ENCODE measurements at places on chromosomes 1 and 21.
A peak's percentile ranks its signal among the peaks of the same experiment; 100 is the strongest.

DNA sequence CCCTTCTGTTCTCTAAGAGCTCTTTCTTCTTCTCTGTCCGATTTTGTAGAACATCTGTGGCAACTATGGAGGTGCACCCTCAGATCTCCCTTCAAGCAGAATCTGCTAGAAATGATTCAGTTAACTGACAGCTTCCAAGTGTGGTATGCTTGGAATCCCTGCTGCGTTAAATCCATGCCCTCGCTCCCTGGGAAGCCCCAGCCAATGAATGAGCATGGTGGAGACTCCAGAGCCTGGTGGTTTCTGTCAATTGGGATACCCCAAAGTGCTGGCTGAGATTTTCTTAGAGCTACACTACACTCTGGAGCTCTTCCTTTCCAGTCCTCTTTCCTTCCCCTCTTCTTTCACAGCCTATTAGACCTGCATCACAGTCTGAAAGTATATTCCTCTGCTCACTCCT, 116.3 kb upstream of the C1orf21 start:
- no peak for DNase-seq

DNA sequence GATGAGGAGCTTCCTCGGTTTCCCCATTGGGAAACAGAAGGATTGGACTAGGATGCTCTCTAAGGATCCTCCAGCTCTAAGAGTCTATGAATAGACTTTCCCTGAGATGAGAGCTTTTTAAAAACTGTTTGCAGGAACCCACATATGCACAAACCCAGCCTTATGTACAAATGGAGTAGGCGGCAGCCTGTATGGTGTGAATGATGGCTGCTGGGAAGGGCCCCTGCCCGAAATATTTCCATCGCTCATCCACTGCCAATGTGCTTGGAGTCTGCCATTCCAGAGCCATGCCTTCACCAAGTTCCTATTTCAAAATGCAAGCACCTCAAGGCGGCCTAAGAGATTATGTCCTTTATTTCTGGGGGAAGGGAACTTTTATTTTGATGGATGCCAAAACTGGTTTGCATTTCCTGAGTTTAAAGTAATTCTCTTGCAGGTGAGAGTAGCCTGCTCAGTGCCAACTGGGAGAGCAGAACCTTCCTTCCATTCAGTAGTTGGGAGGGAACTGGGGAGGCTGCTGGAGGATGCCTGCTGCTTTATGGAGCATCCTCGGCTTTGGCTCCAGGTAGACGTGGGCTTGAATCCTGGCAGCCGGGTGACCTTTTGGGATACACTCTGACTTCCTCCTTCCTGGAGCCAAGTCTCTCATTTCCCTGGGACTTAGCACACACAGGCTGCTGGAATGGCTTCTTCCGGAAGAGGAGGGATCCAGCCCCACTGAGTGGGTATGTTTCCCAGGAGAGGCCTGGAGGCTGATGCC, 165.9 kb downstream of the ACTL8 start:
- DNase-seq: no peak

DNA sequence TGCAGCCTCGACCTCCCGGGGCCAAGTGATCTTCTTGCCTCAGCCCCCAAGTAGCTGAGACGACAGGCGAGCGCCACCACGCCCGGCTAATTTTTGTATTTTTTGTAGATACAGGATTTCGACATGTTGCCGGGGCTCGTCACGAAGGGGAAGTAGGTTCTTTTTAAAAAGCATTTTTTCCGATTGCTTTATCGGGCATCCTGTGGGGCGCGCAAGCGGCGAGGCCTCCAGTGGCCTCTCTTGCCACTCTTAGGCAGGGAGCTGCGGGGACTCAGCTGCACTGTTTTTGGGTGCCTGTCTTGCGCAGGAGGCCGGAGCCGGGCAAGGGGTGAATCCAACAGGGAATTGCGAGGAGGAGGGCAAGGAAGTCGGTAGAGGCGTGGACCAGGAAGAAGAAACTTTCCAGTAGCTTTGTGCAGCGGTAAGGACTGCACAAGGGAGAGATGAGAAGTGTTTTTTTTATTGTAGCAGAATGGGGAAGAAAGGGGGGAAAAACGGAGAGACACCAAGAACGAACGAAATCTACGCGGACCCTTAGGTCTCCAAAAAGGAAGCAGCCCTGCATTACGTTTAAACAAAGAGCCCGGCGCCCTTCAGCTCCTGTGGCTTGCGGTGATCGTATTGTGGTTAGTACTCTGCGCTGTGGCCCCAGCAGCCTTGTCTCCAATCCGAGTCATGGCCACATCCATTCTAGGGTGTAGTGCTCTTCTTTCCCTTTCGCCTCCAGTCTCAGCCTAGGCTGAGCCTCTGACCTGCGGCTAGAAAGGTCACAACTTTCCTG, 164.8 kb downstream of the PPIAL4G start:
- peak; percentile 63 for DNase-seq

- no peak for DNase-seq
Observed at GRCh38 chr1:94532077-94532476, 9.5 kb downstream of the F3 start.

- no peak for DNase-seq
Observed at GRCh38 chr1:175094626-175095025, 27.0 kb downstream of the TNN start.

DNA sequence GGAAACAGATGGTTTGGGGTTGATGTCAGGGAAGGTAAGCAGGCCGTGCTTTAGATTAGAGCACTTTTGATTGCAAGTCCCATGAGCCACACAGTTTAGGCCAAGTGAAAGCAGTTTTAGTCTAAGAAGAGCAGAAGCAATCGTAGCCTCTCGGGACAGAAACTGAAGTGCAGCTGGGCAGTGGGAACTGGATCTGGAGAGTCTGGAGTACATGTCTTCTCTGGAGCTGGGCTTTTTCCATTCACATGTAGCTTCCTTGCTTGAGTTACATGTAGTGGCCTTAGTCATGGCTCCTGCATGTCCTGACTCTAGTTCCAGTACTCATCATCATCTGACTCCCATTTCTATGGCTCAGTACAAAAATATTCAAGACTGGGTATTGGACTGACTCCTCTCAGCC, 16.7 kb downstream of the CAMTA1 start:
- no peak for DNase-seq

DNA sequence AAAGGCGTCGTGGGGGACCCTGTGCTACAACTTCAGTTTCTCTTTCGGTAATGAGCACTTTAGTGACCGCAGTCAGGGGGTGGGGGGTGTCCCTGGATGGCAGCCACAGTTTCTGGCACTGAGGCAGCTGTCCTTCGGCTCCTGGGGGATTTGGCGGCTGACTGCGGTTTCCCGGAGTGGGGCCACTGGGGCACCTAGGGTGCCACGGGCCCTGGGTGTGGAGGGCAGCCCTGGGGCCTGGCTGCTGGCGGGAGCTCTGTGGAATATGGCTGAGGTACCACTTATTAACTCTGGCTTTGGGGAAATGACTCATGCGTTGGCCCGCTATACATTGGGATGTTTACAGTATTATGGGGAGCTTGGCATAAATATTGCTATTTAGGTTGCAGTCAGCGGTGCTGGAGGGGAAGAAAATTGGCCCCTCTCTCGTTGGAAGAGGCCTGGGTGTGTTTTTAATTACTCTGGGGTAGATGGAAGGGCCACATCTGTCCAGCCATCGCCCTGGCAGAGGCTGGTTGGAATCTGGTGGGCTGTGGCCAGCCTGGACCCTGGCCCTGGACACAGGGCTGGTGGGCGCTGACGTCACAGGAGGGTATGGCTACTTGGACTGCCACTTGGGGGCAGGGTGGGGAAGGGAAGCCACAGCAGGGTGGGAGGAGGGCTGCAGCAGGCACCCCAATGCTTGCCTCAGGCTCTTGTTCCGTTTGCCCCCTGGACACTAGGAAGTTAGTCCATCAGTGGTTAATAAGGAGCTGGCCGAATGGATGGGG, 2.0 kb downstream of the EPHB2 start:
- DNase-seq: no peak

DNA sequence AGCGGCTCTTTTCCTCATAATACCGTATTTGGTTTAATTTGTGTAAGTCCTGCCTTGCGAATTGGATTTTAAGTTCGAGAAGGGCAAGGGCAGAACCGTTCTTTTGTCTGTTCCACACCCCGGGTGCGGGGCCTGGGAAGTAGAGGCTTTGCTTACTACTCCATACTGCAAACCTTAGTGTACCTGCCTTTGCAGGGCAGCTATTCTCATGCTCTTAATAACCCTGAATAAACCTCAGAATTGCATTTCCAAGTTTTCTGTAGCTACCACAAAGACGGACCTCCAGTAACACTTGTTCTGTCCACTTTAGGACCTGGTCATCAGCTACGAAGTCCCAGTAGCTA, 657 bp upstream of the HNRNPU start:
- peak; percentile 15 for DNase-seq

DNA sequence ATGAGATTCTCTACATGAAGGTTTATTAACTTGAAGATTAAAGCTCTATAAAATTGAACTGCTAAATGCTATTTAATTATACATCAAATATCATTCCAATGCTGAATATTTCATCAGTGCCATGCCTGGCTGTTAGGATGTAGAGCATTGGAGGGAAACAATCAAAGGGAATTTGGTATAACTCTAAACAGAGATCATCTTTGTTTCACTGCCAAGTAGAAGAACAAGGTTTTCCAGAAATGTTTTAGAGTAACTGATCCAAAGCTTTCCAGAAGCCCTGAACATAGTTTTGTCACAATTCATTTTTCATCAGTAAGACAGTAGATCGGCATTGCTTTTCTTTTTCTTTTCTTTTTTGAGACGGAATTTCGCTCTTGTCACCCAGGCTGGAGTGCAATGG, 5.9 kb upstream of the DSTYK start:
- DNase-seq: no peak

- DNase-seq: no peak
Observed at GRCh38 chr1:206569556-206569955, 42.7 kb downstream of the EIF2D start.

DNA sequence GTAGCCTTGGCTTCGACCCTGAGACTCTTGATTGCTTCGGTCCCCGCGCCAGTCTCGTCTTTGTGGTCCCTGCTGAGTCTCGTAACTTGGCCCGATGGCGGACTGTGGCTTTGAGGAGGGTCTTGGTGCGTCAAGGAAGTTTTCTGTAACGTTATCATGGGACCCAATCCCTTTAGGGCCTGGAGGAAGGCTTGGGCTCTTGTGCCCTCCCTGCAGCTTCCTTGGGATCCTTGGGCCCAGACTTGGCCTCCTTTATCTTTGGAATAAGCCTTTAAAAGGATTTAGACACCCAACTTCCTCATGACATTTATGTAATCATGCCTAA, 371 bp downstream of the ZMPSTE24 start:
- no peak for DNase-seq

DNA sequence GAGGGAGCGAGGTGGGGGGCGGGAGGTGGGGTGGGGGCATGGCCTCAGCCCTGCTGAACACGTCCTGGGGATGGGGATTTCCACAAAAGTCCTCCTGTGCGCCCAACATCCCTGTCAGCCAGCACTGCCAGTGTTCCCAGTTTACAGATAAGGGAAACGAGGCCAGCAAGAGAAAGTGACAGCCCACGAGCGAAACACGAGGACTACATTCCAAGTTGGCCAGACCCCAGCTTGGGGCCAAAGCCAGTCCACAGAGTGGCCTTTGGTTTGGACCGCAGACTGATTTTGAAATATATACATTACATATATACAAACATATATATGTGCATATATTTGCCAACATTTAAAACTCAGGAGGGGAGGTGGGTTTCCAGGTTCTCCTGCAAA, 5.0 kb downstream of the FBXO2 start:
- no peak for DNase-seq

- DNase-seq: no peak
Observed at GRCh38 chr1:231161667-231162296, at the start of gene TRIM67. TSS of gene TRIM67 (plus strand) at chr1:231162058. CDS start at chr1:231162970, 912 bp downstream.

GRCh38 chr1:67110352-67110751, 24.4 kb downstream of the C1orf141 start:
- DNase-seq: no peak

DNA sequence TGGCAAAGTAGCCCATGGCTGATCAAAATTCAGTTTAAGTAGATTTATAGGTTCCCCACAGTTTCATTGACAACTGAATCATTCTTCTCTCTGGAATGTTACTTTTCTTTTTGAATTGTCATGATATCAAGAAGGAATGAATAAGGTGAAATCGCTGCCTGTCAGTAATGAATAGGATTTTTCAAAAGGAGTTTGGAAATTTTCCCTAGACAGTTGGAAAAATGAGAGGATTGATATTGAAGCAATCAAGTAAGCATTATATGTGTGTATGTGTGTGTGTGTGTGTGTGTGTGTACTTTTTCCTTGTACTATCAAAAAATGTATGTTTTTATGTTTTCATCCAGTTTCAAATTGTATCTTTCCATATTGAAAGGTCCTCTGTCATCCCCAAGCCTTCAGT, 479.5 kb downstream of the MRPL39 start:
- no peak for DNase-seq

GRCh38 chr1:225691377-225691776, 38.5 kb upstream of the ENAH start:
- DNase-seq: no peak

- peak; percentile 84 for DNase-seq
Observed at GRCh38 chr1:19715334-19716203, 50.9 kb downstream of the HTR6 start.

DNA sequence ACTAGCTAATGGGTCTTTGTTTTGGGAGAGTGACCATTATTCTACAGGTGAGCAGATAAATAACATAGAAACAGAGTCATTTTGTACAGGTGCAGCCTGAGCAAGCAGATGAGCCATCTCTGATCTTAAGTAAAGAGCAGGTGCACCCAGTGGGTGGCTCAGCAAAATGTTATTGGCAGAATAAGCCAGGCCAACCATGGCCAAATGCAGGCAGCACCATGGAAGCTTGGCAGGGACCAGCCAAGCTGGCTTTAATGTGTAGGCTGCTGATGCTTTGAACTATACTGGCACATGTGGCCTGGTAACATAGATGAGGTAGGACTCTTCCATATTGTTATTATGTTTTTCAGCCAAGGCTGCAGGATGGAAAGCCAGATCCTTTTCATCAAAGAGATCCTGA, 553.3 kb upstream of the ZRANB2 start:
- DNase-seq: no peak

- no peak for DNase-seq
Observed at GRCh38 chr1:186566140-186566855, 105.4 kb upstream of the PDC start.

DNA sequence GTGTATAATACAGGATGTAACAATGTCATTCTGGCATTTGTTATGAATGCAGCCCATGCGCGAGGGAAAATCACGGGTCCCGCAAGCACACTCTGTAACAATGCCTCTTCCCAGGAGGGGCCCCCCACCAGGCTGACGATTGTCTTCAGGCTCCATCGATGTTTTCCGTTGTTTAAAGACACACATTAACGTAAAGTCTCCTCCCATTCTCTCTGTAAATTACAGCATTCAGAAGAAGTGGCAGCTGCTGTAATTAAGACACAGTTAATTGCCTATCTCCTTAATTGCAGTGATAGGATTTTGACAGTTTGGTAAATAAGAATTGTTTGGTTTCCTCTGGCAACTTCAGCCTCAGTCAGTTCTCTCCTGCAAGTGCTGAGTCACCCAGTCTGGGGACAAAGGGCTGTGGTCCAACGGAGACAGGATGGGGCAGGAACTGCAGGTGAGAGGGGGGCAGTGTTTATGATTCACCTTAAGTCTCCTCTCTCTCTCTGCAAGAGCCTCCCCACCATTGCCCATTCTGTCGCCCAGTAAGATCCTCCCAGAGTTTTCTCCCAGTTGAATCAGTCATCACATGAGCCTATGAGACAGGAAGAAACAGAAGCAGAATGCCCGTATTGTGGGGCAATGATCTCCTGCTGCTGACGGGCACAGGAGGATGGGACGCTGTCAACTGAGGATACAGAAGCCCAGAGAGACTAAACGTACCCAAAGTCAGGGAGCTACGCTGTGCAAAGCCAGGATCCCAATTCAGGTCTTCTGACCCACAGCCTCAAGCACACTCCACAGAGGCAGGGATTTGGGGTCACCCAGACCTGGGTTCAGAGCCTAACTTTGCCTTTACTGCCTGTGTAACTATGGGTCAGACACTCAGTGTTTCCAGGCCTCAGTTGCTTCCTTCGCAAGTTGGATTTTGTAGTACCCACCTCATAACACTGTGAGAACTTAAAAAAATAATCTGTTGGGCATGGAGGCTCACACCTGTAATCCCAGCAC, 110.0 kb downstream of the ADSS2 start:
- no peak for DNase-seq

Measured in CD4-positive, alpha-beta T cell treated with Interleukin-1 beta for 1 hour (primary cell).